ENCODE measurements at places on chromosomes 5 and 9.

- no peak for DNase-seq
Measured at GRCh38 chr5:89351222-89351621, 468.2 kb upstream of the MEF2C start.

- DNase-seq: no peak
Measured at GRCh38 chr5:97365918-97366317, 182.9 kb upstream of the RIOK2 start.

DNA sequence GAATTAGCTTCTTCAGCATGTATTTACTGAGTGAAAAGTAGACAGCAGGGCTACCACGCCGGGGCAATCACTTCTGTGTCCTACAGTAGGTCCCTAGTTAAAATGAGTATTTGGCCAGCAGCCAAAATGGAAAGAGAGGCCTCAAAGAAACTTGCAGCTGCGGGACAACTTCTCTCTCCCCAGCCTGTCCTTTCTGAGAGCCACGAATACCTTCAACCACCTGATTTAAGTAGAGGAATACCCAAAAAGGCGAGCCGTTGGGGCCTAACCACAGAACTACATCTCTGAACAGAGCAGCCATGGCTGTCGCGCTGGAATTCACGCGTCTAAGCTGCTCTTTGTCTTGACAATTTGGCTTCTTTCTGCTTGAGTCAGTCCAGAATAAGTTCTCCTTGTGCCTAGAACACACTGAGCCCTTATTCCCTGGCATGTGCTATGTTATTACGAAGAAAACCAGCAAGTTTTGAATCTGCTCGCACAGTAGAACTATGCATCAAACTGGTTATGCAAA lies 43.8 kb upstream of the GOLPH3 start:
- no peak for DNase-seq

- DNase-seq: peak; percentile 18
Measured at GRCh38 chr9:126397056-126397455, 70.4 kb downstream of the MVB12B start.

DNA sequence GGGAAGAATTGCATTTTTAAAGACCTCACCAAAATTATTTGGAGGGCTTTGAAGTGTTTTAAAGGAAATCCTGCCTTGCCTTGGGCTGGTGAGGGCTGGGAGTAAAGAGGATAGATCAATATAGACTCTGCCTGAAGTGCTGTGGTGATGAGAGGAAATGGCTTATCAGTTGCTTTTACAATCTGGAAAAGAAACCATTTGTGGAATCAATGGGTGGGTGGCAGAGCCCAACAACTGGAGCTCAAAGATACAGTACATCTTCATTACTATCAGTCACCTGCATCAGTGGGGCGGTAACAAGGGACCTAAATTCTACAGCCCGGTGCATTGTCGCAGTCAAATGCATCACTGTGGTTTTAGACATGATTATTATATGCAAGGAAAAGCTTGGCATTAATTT lies 41.5 kb upstream of the HMHB1 start:
- no peak for DNase-seq

DNA sequence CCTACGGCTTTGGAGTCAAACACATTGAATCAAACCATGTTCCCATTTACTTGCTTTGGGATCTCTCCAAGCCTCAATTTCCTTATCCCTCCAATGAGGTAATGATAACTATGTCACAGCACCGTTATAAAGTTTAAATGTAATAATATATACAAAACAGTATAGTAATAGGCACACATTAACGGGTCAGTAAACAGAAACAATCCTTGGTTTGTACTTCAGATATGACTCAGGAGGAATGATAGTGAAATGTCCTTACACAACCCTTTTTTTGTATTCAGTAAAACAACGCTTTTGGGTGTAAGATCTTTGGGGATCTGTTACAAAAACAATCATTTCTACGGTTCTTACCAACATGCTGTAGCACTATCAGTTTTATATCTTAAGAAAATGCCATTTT lies 178.5 kb upstream of the GNA14 start:
- no peak for DNase-seq

DNA sequence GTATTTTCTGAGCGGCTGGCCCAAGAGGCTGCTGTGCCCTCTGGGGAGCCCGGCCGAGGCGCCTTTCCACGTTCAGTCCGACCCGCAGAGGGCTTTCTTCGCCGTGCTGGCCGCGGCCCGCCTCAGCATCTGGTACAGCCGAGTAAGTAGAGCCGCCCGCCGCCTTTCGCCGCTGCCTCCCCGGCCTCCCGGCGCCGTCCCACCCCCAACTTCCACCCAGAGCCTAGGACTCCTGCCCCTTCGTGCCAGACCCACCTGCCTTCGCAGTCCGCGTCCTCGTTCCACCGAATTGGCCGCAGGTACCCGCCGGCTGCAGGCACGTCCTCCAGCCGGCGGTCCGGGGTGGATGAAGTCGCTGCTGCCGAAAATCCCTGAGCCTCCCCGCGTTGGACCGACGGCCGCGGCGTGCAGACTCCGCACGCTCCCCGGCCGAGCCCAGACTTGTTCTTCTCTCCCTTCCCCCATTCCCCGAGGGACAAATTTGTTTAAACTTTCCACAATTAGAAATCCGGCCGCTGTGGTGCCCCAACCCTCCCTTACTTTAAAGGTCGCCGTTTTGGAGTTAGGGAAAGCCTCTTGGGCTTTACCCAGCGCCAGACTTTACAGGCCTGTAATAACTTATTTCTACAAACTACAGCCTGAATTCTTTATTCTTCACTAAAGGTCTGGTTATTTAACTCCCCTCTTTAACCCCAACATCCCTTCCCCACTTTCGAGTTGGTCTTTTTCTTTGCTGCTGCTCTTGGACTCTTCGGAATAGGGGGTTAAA lies 589 bp downstream of the RIC1 start:
- peak; percentile 31 for DNase-seq

GRCh38 chr5:60826653-60827052 lies 17.4 kb downstream of the ELOVL7 start:
- DNase-seq: no peak

DNA sequence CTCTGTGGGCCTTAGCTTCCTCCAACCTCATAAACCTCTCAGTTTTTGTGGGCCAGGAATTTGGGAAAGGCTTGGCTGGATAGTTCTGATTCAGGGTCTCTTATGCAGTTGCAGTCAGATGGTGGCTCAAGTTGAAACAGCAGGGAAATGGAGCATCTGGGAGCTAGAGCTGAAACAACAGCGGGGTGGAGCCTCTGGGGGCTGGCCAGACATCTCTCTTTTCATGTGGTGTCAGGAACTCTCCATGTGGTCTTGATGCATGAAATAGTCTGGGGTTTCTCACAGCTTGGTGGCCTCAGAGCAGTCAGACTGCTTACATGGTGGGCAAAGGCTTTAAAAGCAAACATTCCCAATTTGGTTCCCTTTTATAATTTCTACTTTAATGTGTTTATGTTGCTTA lies 13.5 kb downstream of the ZNF346 start:
- DNase-seq: no peak

- no peak for DNase-seq
Measured at GRCh38 chr9:16069671-16070454, 517.0 kb downstream of the CCDC171 start.

- no peak for DNase-seq
Measured at GRCh38 chr9:110129425-110129824, 78.5 kb downstream of the C9orf152 start.

- DNase-seq: no peak
Measured at GRCh38 chr9:75845806-75846205, 44.7 kb upstream of the PCSK5 start.

GRCh38 chr5:111676926-111677415 lies 80.0 kb downstream of the NREP start:
- DNase-seq: no peak

DNA sequence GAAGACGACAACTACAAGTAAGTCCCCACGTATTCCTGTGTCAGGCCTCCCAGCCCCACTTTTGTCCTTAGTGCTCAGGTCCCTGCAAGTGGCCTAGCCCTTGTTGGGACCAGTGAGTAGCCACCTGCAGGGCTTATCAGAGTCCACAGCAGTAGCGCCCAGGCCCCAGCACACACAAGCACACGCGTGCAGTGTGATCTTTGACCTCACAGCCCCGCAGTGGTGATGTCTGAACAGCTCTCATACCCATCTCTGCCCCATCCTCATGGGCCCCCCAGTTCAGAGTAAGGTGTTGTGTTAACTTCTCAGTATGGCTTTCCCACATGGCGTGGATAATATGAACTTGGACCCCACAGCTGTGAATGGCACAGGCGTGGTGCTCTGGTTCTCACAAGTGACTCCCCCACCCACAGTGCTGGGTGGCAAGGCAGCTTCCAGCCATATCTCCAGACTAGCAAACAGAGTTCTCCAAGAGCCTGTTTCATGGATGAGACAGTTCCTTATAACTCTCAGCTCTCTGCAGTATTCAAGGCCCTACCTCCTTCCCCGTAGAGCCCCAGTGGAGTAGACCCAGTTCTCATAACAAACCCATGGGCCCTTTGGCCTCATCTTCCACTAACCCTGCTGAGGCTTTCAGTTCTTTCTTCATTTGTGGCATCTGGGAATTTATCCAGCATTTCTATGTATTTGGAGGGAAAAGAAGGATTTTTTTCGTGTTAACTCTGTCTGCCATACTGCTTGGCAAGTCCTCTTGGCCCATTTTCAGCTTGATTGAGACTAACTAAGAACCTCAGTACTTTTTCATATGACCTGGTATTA lies 46.5 kb upstream of the ANGPTL2 start:
- DNase-seq: no peak

GRCh38 chr9:120864719-120865118 lies 12.3 kb downstream of the PHF19 start:
- DNase-seq: no peak

DNA sequence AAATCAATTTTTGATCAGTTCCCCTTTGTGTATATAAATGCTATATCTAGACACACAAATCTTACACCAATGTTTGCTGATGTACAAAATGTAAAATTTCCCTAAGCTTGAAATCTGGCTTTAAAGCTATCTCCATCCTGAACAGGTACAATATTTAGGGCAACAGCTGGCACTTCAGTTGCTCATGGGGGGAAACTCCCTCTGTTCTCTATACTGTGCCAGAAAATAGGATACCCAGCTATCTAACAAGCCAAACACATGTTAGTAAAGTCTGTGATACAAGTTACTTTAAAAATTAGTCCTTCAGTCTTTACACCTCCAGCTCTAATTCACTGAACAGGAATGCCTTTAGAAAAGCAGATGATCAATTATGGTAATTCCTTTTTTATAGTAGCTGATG lies 191.8 kb downstream of the SLF1 start:
- no peak for DNase-seq

- no peak for DNase-seq
Measured at GRCh38 chr9:69940674-69941073, 103.0 kb upstream of the MAMDC2 start.

GRCh38 chr5:83058726-83059125 lies 18.5 kb downstream of the TMEM167A start:
- no peak for DNase-seq

All from stimulated activated CD4-positive, alpha-beta T cell treated with anti-CD3 and anti-CD28 coated beads, Interleukin-15, amount 100 ng/mL, for 1 hour (primary cell).